ENCODE measurements at places on chromosomes 13 and 19. TPM values are rescaled to one million over a fixed set of nuclear protein-coding genes. Genes with fewer than 3 reads are reported as not detected.

- no peaks in the 10 kb centered on the region for H3K27me3 ChIP-seq
- no peak for DNase-seq
- no peak overlapping the region for H3K4me3 ChIP-seq
- H3K27ac ChIP-seq: no peak overlapping the region
- H3K36me3 ChIP-seq: no peaks in the 10 kb centered on the region
- no peaks in the 10 kb centered on the region for H3K4me1 ChIP-seq
These were observed 77.2 kb upstream of the OBI1 start for GRCh38 chr13:78736142-78736541.

DNA sequence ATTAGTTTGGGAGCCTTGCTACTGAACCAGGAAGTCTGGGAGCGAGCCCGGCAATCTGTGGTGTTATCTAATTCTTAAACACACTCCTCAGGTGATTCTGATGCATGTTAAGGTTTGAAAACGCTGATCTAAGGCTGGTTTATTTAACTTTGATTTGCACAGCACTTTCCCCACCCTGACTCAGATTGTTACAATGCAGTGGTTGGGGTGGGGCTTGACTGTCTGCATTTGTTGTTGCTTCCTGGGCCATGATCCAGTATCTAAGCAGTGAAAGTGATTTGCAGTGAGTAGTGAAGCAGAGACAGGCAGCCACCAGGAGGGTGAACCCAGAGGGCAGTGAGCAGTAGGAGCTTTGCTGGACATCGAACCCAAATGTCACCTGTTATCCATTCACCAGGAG lies 81.6 kb upstream of the ARGLU1 start:
- H3K27me3 ChIP-seq: no peaks in the 10 kb centered on the region
- DNase-seq: no peak
- H3K27ac ChIP-seq: peak overlapping the region; percentile 28
- H3K36me3 ChIP-seq: no peaks in the 10 kb centered on the region

GRCh38 chr13:35471706-35472322 lies 4.7 kb downstream of the MAB21L1 start:
- no peaks in the 10 kb centered on the region for H3K36me3 ChIP-seq
- no peak overlapping the region for H3K27ac ChIP-seq
- H3K27me3 ChIP-seq: peaks cover 100% of the 10 kb centered on the region
- no peak overlapping the region for H3K4me3 ChIP-seq

GRCh38 chr19:19606021-19606420 lies 12.5 kb downstream of the PBX4 start:
- H3K4me3 ChIP-seq: no peak overlapping the region
- no peak for DNase-seq
- no peaks in the 10 kb centered on the region for H3K36me3 ChIP-seq

DNA sequence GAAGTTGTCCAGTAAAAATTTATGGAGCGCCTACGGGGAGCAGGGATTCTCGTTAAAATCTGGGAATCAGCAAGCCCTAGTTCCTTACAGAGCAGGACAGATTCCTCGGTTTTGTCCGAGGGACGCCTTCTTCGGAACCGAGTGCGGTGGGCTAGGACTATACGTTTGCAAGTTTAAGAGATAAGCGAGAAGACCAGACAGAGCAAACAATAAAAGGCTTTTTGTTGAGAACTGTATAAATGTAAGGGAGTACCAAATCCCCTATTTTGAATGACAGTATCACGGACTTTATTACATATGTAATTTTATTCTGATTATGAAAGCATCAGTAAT lies 971 bp upstream of the ANKRD10 start:
- no peak for DNase-seq
- no peaks in the 10 kb centered on the region for H3K36me3 ChIP-seq
- H3K4me1 ChIP-seq: peaks cover 17% of the 10 kb centered on the region
- peak overlapping the region; percentile 93 for H3K4me3 ChIP-seq
- H3K27ac ChIP-seq: peak overlapping the region; percentile 99

DNA sequence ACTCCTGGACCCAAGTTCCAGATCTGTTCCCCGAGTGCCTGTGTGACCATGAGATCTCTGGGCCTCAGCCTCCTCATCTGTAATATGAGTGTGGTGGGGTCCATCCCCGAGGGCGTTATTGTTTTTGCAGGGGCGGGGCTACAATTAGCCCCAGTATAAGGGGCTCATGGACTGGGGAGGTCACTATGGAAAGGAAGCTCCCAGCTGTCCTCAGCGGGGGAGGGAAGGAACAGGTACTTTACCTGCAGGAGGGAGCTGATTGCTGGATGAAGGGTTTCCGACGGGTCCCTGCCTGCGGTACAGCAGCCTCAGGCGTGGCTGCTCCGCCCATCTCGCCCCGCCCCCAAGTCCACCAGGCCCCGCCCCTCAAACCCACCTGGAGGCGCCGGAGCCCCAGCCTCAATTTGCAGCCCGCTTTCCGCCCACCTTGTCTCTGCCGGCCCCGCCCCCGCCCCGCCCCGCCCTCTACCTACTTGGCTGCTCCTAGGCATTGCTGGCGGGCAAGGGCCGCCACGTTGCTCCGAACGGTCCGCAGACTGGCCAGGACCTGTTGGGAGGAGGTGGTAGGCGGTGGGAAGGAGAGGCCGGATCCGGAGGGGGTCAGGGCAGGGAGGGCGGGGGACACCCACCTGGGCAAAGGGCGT lies 5.5 kb downstream of the PDE4C start:
- H3K27me3 ChIP-seq: peaks cover 6% of the 10 kb centered on the region
- no peaks in the 10 kb centered on the region for H3K36me3 ChIP-seq

- no peaks in the 10 kb centered on the region for H3K36me3 ChIP-seq
- H3K27ac ChIP-seq: no peak overlapping the region
- H3K4me1 ChIP-seq: no peaks in the 10 kb centered on the region
- no peak overlapping the region for H3K4me3 ChIP-seq
These were observed 881.9 kb downstream of the SLITRK6 start for GRCh38 chr13:84917252-84917878.

DNA sequence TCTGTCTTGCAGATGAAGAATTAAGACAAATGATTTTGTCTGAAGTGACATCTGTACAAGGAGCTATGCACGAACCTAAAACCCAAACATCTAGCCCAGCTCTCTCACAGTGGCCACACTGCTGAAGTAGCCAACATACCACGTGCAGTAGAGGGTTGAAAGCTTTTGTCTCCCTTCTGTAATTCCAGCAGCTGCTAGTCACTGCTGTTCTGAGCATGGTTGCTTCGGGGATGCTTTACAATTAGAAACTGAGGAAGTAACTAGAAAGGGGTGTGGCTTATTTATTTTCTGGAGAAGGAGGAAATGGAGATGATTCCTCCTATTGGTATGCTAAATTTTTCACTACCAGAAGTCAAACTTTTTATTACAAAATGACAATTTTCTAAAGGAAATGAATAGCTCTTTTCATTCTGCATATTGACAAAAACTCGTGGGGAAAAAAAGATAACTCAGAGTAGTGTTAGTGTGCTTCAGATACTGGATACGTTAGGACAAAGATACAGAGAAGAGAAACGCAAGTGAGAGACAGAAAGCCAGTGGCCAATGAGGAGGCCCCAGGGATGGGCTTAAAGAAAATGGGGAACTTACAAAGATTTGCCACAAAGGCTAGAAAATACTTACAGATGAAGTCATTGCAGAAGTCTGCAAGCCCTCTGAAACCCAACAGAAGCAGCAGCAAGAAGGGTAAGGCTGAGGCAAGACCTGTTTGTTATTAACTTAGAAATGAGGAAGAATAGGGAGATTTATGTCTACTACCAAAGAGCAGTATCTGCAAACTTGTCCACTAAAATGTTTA lies 192.7 kb upstream of the MIR17HG start:
- H3K27me3 ChIP-seq: no peaks in the 10 kb centered on the region
- no peak overlapping the region for H3K4me3 ChIP-seq
- no peak for DNase-seq
- peak overlapping the region; percentile 66 for H3K27ac ChIP-seq

- DNase-seq: no peak
- H3K27ac ChIP-seq: no peak overlapping the region
- no peaks in the 10 kb centered on the region for H3K27me3 ChIP-seq
- H3K4me1 ChIP-seq: no peaks in the 10 kb centered on the region
These were observed 10.2 kb downstream of the SPRYD7 start for GRCh38 chr13:49925881-49926418.

ZNF773 gene
- total RNA-seq: 6.4 TPM

LILRB4 gene
- total RNA-seq: 16.5 TPM

MBD3L2 gene
- total RNA-seq: not detected

PSG7 gene
- total RNA-seq: not detected
